Fibroblast of villous mesenchyme (primary cell): ENCODE measurements at places on chromosomes 7 and 10. TPM values are rescaled to one million over a fixed set of nuclear protein-coding genes. Genes with fewer than 3 reads are reported as not detected.

ANKRD61 gene
- not detected in 2 replicates for total RNA-seq

KAZALD1 gene
- total RNA-seq, result 9.1 and 9.3 TPM in 2 replicates

NPVF gene
- total RNA-seq, result not detected in 2 replicates

DNAH11 gene
- total RNA-seq, result under 0.01 TPM in 2 replicates

C1QL3 gene
- not detected in 2 replicates for total RNA-seq

GHRHR gene
- not detected in 2 replicates for total RNA-seq

GRCh38 chr7:47470567-47471357 lies 111.1 kb downstream of the TNS3 start:
- no peak for DNase-seq

DNA sequence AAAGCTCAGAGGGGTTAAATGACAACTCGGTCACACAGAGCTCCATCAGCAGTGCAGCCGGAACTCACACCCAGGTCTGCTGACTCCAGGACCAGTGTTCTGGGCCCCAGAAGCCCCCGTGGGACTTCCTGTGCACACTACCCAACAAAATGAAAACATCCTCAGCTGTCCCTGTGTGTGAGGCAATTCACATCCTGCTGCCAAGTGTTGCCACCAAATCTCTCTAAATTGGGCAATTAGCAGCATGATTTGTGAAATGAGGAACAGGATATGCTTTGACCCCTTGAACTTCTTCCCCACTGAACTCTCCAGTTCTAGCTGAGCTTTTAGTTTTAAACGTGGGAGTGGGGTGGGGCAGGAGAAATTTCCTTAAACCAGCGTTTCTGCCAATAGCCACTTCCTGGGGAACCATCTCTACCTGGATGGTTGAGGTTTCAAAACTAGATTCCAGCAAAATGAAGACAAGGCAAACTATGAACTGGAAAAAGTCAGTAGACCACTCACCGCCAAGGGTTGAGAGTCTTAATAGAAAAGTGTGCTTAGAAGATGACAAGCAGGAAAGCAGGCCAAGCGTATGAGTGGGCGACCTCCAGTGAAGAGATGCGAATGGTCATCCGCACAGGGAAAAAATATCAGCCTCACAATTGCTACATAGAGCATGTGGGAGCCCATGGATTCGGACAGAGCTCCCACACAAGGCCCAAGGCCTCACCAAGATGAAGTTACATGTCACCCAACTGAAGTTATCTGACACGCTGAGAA lies 51.9 kb upstream of the CHST15 start:
- DNase-seq, result peak; percentile 89

DNA sequence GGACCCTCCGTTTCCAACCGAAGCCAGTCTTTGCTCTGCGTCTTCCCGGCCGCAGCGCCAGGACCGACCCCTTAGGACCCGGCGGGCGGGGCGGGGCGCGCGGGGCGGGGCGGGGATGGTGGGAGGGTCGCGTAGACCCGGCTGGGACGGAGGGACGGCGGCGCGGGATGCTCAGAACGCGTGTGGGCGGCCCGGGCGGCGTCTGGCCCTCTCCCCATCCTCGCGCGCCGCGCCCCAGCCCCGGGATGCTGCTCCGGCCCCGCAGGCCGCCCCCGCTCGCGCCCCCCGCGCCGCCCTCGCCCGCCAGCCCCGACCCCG lies at the start of gene UTF1:
Gene UTF1 (plus strand): TSS at position 174 of the 318 bp plus-strand sequence. CDS start 72 bp downstream, at position 246.
- no peak for DNase-seq

GRCh38 chr10:22280078-22280477 lies 36.1 kb upstream of the COMMD3 start:
- no peak for DNase-seq

DNA sequence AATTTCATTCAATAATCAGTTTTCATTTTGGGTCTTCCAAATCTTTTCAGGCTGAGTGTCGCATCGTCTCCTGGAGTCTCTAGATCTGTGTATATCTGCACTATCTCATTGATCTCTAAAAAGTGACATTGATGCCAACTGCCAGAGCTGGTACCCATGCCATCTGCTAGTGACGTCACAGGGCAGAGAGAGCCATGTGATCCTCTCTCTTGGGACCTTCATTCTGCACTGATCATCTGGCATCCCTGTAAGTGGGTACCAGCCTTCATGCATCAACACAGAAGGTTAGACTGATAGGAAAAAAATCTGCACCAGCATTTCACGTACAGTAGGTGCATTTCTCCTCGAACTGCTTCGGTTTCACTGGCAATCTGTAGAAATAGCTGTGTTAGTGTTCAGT lies at the start of gene NEUROD6:
Gene NEUROD6 (minus strand): TSS at position 124 of the 400 bp plus-strand sequence. CDS start 1,458 bp downstream, outside the sequence.
- DNase-seq, result no peak

- peak; percentile 66 for DNase-seq
Observed at GRCh38 chr7:17406738-17407137, 108.3 kb downstream of the AHR start.

GRCh38 chr7:79458796-79459195 lies 5.3 kb upstream of the MAGI2 start:
- DNase-seq, result peak; percentile 31

DNA sequence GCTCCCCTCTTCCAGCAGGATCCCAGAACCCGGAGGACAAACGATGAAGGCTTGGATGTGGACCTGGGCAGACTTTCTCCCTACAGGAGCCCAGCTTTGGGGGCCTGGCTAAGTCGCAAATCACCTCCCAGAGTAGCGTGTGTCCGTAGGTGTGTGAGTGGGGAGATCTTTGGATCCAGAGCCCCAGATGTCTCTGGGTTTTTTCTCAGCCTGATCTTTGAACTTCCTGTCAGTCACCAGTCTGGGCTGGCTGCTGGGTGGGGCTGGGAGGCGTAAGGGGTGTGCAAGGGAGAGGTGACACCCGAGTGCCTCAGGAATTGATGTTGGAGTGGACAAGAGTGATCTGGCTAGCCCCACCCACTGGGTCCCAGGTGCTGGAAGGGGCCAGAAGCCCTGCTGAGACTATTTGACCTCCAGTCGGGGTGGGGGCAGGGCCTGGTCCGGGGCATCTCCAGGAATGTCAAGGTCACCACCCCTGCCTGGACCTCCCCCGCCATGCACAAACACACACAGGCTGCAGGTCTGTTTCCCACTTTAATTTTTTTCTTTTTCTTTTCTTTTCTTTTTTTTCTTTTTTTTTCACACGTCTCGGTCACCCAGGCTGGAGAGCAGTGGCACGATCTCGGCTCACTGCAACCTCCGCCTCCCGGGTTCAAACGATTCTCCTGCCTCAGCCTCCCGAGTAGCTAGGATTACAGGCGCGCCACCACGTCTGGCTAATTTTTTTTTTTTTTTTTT lies at the start of gene MOGAT3:
Gene MOGAT3 (minus strand): TSS at position 175 of the 738 bp plus-strand sequence. CDS start 182 bp downstream, outside the sequence.
- DNase-seq, result no peak

DNA sequence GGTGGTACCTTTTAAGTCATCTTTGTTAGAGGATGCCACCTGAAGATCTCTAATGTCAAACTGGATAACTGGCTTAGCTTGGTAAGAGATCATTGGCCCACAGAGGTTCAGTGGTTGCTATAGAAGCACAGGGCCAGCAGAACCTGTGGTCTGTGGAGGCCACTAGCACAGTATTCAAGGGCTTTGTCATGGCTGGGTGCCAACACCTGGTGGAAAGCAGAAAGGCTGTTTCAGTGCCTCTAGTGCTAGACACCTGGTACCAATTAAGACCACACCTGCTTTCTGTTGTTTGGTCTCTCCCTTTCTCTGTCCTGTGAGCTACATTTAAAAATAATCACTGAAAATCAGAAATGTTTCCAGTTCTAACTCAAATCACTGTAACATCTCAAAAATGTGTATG lies 10.0 kb upstream of the PCGF5 start:
- DNase-seq, result no peak

DNA sequence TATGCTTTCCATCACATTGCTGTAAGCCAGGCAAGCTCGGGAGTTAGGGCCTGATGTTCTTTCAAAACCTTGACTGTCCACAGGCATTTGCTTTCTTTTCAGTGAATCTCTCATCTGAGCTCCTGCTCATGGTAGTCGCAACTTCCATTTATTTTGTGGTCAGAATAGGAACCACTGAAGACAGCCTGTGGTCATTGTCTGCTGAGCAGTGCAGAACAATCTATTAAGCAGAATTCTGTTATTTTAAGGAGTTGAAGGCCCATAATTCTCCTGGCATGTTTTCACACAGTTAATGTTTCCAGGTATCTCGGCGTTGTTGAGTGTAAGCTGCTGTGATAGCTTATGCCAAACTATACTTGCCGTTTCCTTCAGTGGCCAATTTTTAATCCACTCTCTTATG lies 491.1 kb upstream of the AKR1E2 start:
- DNase-seq, result no peak

- DNase-seq, result no peak
Observed at GRCh38 chr10:131845505-131846239, 55.1 kb upstream of the PPP2R2D start.

DNA sequence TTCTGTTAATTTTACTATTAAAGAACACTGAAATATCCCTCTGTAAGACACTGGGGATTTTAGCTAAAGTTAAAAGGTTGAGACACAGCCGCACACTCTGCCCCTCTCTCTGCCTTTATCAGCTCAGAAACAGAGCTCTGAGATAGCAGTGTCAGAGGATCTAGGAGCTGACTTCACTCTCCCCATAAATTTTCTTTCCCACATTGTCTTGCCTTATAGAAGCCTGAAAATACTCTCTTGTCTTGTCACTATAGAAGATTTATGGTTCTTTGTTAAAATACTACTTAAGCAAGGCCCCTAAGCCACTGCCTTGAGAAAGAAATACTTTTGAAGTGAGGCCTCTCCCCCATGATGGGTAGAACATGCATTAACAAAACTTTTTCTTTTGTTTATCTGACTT lies 105.7 kb upstream of the C10orf90 start:
- no peak for DNase-seq

GRCh38 chr10:103791858-103792257 lies 63.5 kb downstream of the SH3PXD2A start:
- no peak for DNase-seq

DNA sequence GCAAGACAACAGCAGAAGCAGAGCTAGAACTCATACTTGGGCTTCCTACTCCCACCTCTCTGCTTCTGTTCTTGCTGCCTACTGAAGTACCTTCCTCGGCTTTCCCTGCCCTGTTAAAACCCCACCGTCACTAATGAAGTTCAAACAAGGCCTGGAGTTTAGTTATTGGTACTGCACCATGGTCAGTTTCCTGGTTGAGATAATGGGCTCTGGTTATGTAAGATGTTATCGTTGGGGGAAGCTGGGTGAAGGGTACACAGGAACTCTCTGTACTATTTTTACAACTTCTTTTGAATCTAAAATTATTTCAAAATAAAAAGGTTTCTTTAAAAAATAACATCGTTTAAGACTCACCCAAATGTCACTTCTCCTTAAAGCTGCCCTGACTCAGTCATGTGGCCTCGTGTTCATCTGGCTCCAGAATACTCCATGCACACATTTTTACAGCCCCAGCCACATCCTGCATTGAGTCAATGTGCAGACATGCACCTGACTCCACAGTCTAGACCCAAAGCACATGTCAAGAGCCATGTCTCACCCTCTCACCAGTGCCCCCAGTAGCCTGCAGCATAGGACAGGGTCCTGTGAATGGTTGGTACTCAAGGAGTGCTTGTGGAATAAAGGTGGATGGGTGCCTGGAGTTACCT lies 36.9 kb upstream of the AQP1 start:
- no peak for DNase-seq

- no peak for DNase-seq
Observed at GRCh38 chr7:131955679-131956078, 399.3 kb upstream of the PODXL start.

GRCh38 chr7:151337346-151337745 lies 4.3 kb upstream of the NUB1 start:
- no peak for DNase-seq

GRCh38 chr10:28432210-28432676 lies 100.7 kb upstream of the WAC start:
- peak; percentile 71 for DNase-seq

DNA sequence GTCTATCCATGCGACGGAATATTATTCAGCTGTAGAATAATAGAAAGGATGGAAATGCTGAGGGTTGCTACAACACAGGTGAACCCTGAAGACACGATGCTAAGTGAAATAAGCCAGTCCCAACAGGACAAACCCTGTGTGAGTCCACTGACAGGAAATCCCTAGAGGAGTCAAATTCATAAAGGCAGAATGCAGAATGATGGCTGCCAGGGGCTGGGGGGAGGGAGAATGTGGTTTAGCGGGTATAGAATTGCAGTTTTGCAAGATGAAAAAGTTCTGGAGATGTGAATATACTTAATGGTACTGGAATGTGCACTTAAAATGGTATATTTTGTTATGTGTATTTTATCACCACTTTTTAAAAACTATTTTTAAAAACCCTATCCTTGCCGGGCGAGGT lies 36.9 kb upstream of the DOCK1 start:
- DNase-seq, result no peak

- DNase-seq, result peak; percentile 8
Observed at GRCh38 chr10:6621536-6621935, 41.5 kb upstream of the PRKCQ start.

- no peak for DNase-seq
Observed at GRCh38 chr10:12391206-12391605, 41.9 kb downstream of the CAMK1D start.

DNA sequence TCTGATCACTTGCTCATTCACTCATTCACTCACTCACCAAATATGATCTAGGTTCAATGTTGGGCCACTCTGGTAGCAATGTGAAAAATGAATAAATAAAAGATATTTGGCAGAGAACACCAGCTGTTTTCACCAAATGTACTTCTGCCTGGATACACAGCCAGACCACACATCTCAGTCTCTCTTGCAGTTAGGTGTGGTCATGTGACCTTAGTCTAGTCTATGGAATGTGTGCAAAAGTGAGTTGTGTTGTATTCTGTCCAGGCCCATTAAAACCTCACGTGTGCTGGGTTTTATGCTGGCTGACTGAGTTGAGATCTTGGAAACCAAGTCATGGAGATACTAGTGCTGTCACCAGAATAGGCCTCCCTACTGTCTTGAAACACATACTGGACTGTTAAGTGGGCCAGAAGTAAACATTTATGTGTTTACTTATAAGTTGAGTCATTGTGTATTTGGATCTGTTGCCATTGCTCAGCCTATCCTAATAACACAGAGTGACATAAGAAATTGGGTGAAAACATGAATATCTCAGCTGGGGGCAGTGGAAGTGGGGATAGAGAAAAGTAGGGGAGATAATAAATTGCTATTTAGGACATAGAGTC lies 145.5 kb downstream of the PTEN start:
- peak; percentile 25 for DNase-seq

GRCh38 chr7:22468609-22469008 lies 31.4 kb downstream of the STEAP1B start:
- DNase-seq, result no peak

- DNase-seq, result no peak
Observed at GRCh38 chr7:80463272-80463920, 48.5 kb downstream of the GNAT3 start.

DNA sequence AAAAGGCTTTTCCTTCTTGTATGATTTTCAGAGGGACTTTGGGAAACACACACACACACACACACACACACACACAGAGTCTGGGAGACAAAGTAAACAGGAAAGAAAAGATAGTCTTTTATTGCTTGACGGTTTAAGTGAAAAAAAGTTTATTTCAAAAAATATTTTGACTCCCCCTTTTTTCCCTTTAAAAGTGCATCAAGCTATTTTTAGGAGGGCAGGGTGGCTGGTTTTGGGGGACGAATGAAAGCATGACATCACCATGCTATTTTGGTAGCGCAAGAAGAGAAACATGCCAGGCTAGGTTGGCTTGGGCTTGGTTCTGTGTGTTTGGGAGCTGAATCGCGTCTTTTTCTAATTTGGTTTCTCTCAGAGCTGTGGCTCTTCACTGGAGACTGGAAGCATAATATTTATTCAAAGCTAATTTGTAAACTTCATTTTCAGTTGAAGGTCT lies 129.2 kb downstream of the BAMBI start:
- peak; percentile 72 for DNase-seq
